Body of pancreas (tissue), 4 donors: ENCODE measurements at places on chromosomes 16 and 17. TPM values are rescaled to one million over a fixed set of nuclear protein-coding genes. Genes with fewer than 3 reads are reported as not detected.
A peak's percentile ranks its signal among the peaks of the same experiment; 100 is the strongest.

DNA sequence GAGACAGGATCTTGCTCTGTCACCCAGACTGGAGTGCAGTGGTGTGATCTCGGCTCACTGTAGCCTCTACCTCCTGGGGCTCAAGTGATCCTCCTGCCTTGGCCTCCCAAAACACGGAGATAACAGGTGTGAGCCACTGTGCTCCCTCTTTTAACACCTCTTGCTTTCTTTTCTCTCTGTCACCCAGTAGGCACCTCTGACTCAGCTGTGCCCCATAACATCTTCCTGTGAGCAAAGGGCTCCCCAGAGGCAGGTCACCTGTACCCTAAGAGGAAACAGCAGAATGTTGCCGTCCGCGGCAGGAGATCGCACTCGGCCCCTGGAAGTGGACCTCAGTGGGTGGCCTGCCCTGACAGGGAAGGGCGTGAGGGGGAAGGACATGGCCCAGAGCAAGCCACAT is 918 bp upstream of the NLRC3 start:
- no peaks in the 10 kb centered on the region for H3K27me3 ChIP-seq
- H3K36me3 ChIP-seq = no peaks in the 10 kb centered on the region
- no peak overlapping the region for H3K4me3 ChIP-seq
- no peaks in the 10 kb centered on the region for H3K4me1 ChIP-seq
- no peak overlapping the region for H3K27ac ChIP-seq

GRCh38 chr17:2904135-2904534 is 107.9 kb downstream of the RAP1GAP2 start:
- peak; percentile 91 for DNase-seq
- H3K27ac ChIP-seq = peak overlapping the region; percentile 95
- no peaks in the 10 kb centered on the region for H3K27me3 ChIP-seq
- no peaks in the 10 kb centered on the region for H3K36me3 ChIP-seq

KRTAP4-4 gene
- total RNA-seq = not detected

DNA sequence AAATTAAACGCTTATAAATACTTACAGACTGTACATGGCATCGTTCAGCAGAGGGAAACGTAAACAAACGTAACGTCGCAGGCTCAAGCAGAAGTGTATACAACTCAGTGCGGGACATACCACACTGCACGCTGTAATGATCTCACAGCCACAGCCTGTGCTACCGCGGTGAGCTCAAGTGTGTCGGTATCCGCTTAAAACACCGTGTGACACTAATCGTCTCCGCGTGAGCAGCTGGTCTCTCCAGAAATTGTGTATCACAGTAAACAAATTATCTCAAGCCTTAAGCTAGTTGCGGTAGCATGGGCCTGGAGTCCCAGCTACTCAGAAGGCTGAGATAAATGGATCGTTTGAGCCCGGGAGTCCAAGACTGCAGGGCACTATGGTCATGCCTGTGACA is 115.3 kb downstream of the ANKRD11 start:
- H3K4me3 ChIP-seq = no peak overlapping the region
- H3K36me3 ChIP-seq = no peaks in the 10 kb centered on the region
- DNase-seq = no peak
- no peaks in the 10 kb centered on the region for H3K27me3 ChIP-seq
- peaks cover 41% of the 10 kb centered on the region for H3K4me1 ChIP-seq

GRCh38 chr16:83802135-83802534 is 5.6 kb upstream of the HSBP1 start:
- H3K27me3 ChIP-seq = no peaks in the 10 kb centered on the region
- no peak overlapping the region for H3K4me3 ChIP-seq
- DNase-seq = no peak
- H3K27ac ChIP-seq = no peak overlapping the region
- no peaks in the 10 kb centered on the region for H3K36me3 ChIP-seq

MYH13 gene
- total RNA-seq = not detected

GRCh38 chr16:16143038-16143763 is 80.1 kb downstream of the ABCC6 start:
- peaks cover 32% of the 10 kb centered on the region for H3K4me1 ChIP-seq
- H3K27me3 ChIP-seq = no peaks in the 10 kb centered on the region
- H3K36me3 ChIP-seq = peaks cover 6% of the 10 kb centered on the region
- no peak overlapping the region for H3K4me3 ChIP-seq

- H3K27ac ChIP-seq = no peak overlapping the region
- no peak overlapping the region for H3K4me3 ChIP-seq
- H3K27me3 ChIP-seq = no peaks in the 10 kb centered on the region
- no peaks in the 10 kb centered on the region for H3K36me3 ChIP-seq
- H3K4me1 ChIP-seq = no peaks in the 10 kb centered on the region
- no peak for DNase-seq
Observed at GRCh38 chr17:21358682-21359482, 17.3 kb upstream of the KCNJ12 start.

GRCh38 chr16:87327798-87328495 is 10.8 kb upstream of the C16orf95 start:
- H3K27me3 ChIP-seq = no peaks in the 10 kb centered on the region
- DNase-seq = no peak
- H3K4me1 ChIP-seq = peaks cover 8% of the 10 kb centered on the region
- no peak overlapping the region for H3K27ac ChIP-seq
- H3K4me3 ChIP-seq = no peak overlapping the region
- peaks cover 9% of the 10 kb centered on the region for H3K36me3 ChIP-seq

DNA sequence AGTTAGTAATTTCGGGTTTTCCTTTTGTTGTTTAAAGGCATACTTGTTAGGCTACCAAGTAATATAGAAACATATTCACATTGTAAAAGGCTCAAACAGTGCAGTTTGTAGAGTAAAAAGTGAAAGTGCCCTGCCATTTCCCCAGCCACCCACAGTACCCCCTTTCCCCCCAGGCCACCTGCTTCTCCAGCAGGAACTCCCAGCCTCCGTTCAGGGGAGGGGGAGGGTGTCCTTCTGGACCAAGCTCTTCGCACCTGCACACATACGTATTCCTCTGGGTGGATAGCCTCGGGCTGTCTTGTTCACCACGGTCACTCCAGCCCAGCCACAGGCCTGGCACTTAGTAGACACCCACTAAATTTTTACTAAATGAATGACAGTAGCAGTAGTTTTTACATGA is 144.5 kb downstream of the CLEC16A start:
- peaks cover 9% of the 10 kb centered on the region for H3K4me1 ChIP-seq
- H3K27ac ChIP-seq = no peak overlapping the region
- H3K27me3 ChIP-seq = no peaks in the 10 kb centered on the region
- no peak for DNase-seq
- H3K36me3 ChIP-seq = no peaks in the 10 kb centered on the region

- H3K4me3 ChIP-seq = no peak overlapping the region
- no peaks in the 10 kb centered on the region for H3K36me3 ChIP-seq
- no peak overlapping the region for H3K27ac ChIP-seq
- H3K27me3 ChIP-seq = no peaks in the 10 kb centered on the region
- no peak for DNase-seq
Observed at GRCh38 chr16:80962879-80963278, 43.8 kb downstream of the CMC2 start.

- H3K4me3 ChIP-seq = no peak overlapping the region
- no peaks in the 10 kb centered on the region for H3K36me3 ChIP-seq
- no peak for DNase-seq
- no peak overlapping the region for H3K27ac ChIP-seq
- no peaks in the 10 kb centered on the region for H3K4me1 ChIP-seq
Observed at GRCh38 chr17:80870401-80870800, 121.2 kb upstream of the CHMP6 start.

DNA sequence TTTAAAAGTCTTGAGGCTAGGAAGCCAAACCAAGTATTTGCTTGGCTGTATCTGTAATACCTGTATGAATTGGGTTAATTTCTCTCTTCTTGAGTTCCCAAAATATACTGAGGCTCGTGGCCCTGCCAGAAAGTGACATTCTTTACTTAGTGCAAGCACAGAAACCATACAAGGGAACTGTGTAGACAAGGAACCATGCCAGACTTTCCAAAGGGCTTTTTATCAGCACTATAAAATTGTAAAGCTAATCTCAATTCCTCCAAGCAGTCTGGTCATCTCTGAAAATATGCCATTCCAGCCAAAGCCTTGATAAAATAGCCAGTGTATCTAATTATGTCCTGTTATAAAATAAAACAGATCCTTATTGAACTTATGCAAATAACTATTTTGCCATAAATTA is 7.2 kb upstream of the CRYM start:
- H3K4me1 ChIP-seq = peaks cover 7% of the 10 kb centered on the region
- no peak for DNase-seq
- H3K4me3 ChIP-seq = no peak overlapping the region

TMEM235 gene
- not detected for total RNA-seq

DNA sequence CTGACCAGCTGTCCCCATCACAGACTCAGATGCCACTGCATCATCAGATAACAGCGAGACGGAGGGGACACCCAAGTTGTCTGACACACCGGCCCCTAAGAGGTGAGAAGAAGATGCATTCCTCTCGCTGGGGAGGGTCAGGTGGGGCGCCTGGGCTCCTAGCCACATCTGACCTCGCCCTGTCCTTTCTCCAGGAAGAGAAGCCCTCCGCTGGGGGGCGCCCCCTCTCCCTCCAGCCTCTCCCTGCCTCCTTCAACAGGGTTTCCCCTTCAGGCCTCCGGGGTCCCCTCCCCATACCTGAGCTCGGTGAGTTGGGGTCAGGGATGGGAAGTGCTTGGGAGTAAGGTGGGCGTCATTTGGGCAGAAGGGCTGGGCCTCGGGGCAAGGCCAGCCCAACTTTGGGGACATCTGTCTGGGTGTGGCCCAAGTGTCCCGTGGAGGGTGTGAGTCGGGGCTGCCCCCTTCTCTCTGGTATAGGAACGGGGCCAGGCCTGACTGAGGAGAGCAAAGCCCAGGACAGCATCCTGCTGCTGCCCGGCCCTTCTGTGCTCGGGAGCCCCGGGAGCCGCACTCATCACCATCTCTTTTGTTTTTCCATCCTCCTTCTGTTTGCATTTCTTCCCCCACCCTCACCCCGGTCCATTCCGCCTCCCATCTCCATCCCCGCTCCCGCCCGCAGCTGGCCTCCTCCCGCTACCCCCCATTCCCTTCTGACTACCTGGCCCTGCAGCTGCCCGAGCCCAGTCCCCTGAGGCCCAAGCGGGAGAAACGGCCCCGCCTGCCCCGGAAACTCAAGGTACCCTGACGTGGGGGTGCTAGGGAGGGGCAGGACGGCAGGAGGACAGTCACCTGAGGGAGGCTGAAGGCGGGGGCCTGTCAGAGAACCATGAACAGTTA is 4.9 kb downstream of the INO80E start:
- no peak overlapping the region for H3K4me3 ChIP-seq
- peaks cover 2% of the 10 kb centered on the region for H3K36me3 ChIP-seq
- H3K27ac ChIP-seq = no peak overlapping the region
- H3K27me3 ChIP-seq = no peaks in the 10 kb centered on the region
- H3K4me1 ChIP-seq = peaks cover 20% of the 10 kb centered on the region
